Mammary epithelial cell (primary cell): ENCODE measurements at places on chromosomes 1 and 21.

GRCh38 chr1:161235957-161236775, 1.8 kb downstream of the NR1I3 start:
- DNase-seq = no peak

DNA sequence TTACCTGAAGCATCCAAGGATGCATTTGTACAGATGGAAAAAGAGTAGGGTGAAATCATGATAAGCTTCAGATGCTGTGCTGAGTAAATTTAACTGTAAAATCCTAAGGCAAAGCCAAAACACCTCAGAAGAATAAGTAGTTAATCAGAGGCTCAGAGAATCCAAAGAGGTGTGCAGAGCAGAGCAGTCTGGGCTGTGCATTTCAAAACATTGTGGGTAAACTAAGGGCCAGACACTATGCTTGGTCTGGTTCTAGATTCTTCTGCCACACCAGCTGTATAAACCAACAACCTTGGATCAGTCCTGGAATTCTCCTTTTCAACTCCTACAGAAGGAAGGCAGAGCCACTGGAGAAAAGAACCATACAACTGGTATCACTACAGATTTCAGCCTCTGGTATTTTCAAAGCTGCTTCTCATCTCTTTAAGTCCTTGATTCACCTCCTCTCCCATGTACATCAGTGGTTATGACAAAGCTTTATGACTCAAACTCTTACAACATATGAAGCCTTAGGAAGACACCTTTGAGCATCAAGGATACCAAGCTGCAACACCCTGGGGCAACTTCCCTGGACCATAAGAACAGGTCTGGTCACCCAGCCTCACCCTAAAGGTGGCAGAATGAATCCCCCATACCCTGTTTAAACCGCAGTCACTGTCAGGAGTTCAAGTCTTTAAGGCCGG, 11.6 kb upstream of the HIPK1 start:
- DNase-seq = peak; percentile 90

DNA sequence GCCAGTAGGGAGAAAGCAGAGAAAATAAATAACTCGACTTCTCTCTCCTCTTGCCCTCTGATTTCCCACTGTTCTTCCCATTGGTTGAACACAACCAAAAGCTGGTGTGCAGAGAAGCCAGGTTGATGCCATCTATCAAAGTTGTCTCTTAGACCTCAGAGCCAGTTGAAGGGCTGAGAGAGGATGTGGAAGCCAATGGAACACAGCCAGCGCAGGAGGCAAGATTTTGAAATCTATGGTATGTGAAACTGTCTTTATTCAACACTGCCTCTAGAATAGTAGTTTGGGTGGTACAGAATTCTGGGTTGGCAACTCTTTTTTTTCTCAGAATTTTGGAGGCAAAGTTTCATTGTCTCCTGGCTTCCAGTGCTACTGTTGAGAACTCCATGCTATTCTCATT, 11.3 kb upstream of the SMAP2 start:
- DNase-seq = no peak

- DNase-seq = peak; percentile 23
These were observed 16.2 kb downstream of the PLEKHO1 start for GRCh38 chr1:150165622-150166612.

DNA sequence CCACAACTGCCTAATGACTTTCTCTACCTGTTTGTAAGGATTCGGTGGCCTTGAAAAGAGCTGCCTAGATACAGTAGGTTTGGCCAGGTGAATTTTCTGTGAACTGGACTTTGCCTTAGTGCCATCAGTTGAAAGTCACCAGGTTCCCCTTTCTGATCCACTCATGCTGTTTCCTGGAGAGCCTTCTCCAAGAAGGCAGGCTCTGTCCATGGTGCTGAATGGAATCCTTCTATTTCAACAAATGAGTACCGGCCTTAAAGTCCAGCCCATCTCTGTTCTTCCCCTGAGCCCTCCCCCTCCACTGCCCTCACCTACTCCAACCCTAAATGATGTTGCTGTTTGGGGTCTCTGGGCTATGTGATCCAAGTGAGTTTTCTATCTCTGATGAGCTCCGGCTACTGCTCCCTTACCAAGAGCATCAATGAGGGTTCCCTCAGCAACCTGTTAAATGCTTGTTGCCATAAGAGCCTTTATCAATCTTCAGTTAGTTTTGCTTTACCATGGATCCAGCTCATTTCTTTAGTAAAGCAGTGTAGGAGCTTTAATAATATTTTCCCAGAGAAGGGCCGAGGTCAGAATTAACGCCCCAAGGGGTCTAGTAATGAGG, 500.4 kb downstream of the PTPRU start:
- DNase-seq = peak; percentile 24

DNA sequence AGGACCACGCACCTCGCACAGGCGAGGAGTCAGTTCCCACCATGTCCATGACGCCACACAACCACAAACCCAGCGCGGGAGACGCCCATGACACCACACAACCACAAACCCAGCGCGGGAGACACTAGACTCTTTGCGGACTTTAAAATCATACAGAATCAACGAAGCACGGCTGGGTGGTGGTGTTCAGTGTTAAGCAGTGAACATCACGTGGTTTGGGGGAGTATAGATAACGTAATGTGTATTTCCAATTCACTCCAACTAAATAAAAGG, 19.2 kb downstream of the PTTG1IP start:
- DNase-seq = no peak

DNA sequence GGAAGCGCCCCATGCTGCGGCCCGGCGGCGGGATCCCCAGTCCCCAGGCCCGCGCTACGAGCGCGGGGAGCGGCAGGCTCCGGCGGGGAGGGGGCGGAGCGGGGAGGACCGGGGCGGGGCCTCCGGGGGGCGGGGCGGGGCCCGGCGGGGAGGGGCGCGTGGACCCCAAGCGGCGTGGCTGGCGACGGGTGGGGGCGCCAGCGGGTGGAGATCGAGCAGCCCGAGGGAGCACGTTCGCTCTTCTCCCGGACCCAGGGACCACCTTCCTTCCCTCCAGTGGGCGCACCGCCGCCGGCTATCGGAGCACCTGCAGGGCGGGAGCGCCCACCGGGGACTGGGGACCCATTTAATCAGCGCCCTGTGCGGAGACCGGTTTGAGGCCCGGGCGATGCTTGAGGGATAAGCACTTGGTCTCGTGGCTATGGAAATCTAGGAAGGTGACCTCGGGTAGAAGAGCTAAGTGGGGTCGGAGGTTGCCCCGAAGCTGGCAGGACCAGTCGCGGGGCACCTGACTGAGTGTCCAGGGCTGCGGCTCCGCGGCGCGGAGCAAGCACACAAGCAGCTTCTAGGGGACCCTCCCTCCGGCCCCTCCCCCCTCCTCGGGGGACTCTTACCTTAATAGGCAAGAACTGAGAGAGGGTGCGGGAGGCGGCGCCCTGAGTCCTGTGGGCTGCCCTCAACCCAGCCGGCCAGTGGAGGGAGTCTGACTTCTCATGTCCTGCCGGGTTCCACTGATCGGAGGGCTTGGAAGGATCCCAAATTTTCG, at the start of gene TSPAN2:
Gene TSPAN2, minus strand, starts transcription at position 84 of the 766 bp plus-strand sequence. Its CDS starts 71 bp downstream, at position 13.
- DNase-seq = no peak

DNA sequence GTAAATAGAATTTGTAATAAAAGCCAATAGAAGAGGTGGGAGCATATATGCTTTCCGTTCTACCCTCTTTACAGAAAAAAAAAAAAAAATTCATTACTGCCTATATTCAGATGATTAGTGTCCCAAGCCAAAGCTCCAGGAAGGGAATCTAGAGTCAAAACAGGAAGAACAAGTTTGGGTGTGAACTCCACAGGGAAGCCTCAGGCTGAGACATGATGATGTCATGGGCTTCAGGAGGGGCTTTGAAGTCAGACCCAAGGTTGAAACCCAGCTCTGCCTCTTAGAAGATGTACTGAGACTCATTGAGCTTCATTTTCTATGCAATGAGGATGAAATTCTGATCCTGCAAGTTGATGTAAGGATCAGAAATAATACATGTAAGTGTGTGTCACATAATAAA, 250.0 kb upstream of the ADGRL2 start:
- DNase-seq = peak; percentile 78

DNA sequence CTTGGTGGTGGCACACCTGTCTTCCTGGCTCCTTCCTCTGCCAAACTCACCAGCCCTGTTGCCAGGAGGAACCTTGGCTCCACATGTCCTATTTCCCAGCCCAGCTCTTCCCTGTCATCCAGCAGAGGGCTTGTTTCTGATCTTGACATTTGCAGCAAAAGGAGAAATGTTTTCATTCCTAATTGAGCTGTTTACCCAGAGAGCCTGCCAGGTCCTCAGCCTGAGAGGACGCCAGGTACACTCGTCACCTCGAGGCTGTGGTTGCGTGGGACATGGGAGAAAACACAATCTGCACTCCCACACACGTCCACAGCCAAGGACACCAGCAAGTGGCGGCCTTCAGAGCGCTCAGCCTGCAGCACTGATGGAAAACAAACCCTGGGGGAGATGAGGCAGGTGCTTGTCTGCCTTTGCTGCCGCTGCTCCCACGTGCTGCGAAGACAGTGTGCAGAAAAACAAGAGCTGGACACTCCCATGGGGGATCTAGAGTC, 132.8 kb upstream of the CD34 start:
- no peak for DNase-seq

GRCh38 chr1:203177036-203177405, 1.4 kb upstream of the MYBPH start:
- no peak for DNase-seq

GRCh38 chr1:113946112-113946511, 17.0 kb downstream of the HIPK1 start:
- no peak for DNase-seq

GRCh38 chr1:238060061-238060460, 169.3 kb upstream of the ZP4 start:
- DNase-seq = no peak

DNA sequence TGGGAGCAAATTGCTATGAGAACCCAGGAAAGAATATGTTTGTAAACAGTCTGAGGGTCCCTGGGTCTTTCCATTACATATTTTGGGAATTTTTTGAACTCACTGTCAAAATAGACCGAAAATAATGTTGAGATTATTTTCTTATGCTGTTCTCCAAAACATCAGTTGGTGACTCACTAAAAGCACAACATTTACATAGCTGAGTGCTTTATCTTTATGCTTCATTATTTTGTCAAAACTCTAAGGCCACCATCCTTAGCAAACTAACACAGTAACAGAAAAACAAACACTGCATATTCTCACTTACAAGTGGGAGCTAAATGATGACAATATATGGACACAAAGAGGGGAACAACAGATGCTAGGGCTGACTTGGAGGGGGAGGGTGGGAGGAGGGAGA, 459.3 kb downstream of the ADGRL2 start:
- DNase-seq = no peak

DNA sequence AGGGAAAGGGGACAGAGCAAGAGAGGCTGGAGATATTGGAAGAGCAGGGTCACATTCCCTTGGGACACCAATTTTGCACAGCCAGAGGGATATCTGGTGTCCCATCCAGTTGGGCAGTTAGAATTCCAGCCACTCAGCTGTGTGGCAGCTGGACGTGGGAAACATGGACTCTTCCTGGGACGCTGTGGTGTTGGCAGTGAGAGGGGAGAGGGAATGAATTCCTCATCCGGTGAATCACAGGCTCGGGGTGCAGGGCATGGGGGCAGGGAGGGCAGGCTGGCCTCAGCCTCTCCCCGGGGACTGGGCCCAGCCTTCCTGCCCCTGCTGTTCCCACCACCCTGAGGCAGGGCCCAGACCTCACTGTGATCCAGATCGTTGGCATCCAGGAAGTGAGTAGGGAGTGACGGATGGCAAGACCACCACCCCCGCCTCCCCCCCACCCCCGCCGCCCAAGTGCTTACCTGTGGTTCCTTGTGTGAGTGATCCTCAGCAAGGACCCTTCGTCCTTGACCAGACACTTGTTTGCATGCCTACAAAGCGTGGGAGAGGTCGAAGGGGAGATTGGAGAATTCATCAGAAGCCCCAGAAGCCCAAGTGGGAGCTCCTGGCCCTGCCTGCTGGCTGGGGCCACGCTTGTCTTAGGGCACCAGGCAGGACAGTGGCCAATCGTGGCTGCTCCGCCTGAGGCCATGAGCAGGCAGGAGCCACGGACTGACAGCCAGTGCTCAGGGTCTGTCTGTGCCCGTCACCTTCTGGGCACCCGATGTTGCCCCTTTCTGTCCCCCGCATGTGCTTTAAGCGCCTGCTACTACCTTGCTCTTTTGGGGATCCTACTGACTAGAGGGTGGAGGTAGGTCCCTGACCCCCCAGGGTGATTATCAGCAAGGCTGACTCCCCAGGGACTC, 8.7 kb downstream of the WNT3A start:
- peak; percentile 32 for DNase-seq

- DNase-seq = no peak
These were observed 120.6 kb downstream of the FASLG start for GRCh38 chr1:172779491-172779890.

DNA sequence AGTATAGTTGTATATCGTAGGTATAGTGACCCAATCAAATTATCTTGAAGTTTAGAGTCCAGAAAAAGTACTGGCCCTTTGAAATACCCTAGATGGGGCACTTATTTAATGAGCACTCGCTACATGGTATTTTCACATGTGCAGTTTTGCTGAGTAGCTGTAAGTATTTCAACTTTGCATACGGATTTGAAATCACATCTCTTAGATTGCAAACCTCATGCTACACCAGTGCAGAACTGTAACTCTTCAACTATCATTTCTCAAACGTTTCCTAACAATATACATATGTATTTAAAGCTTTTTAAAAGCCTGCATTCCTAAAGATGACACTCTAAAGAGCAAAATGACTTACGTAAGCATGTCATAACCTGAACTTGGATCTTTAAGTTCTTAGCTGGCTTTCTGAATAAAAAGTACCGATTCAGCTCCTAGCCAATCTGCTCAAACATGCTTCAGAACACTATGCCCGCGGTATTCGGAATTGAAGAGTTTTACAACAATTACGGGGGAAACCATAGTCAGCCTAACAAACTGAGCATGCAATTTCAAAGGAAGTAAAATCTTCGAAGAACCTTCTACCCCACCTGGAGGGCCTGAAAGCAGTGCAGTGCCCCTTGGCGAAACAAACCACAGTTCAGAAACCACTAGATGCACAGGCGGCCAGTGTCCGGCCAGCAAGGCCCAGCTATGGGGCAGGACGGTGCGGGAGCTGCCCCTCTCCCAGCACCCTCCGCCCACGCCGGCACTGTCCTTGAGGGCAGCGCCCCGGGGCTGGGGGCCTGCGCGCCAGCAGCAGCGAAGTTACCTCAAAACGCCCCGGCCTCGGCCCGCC, 863 bp downstream of the FH start:
- DNase-seq = peak; percentile 38

DNA sequence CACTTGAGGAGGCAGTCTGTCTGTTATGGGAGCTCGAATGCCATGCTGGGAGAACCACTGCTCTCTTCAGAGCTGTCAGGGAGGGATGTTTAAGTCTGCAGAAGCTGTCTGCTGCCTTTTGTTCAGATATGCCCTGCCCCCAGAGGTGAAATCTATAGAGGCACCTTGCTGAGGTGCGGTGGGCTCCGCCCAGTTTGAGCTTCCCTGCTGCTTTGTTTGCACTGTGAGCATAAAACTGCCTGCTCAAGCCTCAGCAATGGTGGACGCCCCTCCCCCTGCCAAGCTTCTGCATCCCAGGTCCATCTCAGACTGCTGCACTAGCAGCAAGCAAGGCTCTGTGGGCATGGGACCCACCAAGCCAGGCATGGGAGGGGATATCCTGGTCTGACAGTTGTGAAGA, 247.5 kb downstream of the LMX1A start:
- DNase-seq = no peak
